ENCODE measurements at places on chromosomes 5 and 9. TPM values are rescaled to one million over a fixed set of nuclear protein-coding genes. Genes with fewer than 3 reads are reported as not detected.

GRCh38 chr5:9869616-9870288 is 239.6 kb upstream of the TAS2R1 start:
- no peak for DNase-seq

GRCh38 chr5:165201771-165202518 is 1696.5 kb downstream of the MAT2B start:
- DNase-seq = no peak

DNA sequence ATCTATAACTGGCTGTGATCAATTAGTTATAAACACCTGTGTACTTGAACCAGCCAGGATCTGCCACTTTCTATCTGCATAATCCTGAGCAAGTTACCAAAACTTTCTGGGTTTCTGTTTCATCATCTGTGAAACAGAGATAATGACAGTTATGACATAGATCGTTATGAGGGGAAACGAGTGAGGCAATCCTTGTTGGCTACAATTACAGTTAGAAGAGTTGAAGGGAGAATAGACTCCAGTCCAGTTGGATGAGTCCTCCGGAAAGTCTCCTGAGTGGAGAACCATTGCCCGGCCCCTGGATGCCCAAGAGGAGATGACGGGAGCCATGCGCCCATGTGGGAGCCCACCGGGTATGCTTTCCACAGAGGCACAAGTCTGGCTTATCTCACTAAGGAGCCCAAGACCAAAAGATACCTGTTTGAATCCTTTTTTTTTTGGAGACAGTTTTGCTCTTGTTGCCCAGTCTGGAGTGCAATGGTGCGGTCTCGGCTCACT is 4.5 kb downstream of the PDE6A start:
- DNase-seq = no peak

- DNase-seq = no peak
Measured at GRCh38 chr5:171315925-171316257, 6.8 kb downstream of the TLX3 start.

GRCh38 chr5:55904152-55904551 is 53.0 kb downstream of the IL31RA start:
- DNase-seq = no peak

- peak; percentile 66 for DNase-seq
Measured at GRCh38 chr9:134403682-134404301, 77.5 kb downstream of the RXRA start.

DNA sequence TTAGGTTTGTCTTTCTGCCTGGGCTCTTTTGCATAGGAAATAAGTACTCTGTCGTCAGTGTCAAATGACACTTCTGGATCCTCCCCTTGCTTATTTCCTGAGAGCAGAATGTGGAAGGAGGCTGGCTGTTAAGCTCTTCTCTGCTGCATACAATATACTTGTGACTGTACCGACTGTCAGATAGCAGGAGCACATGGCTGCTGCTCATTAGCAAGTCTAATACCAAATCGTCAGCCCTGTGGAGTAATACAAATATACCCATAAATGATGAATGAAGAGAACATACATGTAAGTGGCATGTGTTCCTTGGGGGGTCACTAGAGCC is at the start of gene GPR151:
TSS of gene GPR151 (minus strand) at position 40 of the 325 bp plus-strand sequence. CDS start 77 bp downstream, outside the sequence.
- no peak for DNase-seq

DNA sequence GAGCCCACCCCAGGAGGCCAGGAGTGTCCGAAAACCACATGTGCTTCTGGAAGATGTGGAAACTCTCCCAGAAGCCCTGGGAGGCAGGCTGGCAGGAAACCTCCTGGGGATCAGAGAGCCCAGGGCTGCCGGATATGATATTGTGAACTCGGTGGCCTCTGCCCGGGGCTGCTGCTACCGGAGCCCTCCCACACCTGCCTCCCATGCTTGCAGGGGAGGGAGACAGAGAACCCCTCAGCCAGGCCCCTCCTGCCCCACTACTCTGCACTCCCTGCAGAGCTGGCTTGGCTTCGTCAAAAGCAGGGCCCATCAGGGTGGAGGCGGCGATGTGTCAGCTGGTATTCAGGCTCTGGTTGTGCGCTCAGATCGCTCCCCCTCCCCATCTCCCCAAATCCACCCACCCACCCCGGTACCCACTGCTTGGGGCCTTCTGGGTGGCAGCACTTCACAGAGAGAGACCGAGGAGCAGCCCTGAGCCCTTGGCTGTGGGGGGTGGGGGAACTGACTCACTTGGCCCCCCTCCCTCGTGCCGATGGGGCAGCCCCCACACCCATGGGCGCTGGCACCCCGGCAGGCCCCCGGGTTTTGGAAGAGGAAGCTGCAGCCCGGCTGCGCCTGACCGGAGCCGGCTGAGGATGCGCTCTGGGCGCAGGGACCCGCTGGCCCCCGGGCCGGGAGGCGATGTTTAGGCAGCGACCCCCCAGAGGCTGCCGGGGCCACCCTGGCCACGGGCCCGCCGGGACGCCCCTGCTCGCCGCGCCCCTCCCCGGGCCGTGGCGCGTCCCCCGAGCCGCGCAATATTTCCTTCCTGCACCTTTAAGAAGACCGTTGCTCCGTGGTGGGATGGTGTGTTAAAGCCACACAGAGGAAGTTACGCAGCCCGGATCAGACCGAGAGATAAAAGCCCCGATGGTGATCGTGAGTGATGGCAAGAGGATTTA is 786 bp upstream of the NTNG2 start:
- peak; percentile 86 for DNase-seq

GRCh38 chr5:157460921-157461792 is 1.1 kb downstream of the NIPAL4 start:
- DNase-seq = no peak

GRCh38 chr5:20294696-20295095 is 306.7 kb upstream of the CDH18 start:
- no peak for DNase-seq

DNA sequence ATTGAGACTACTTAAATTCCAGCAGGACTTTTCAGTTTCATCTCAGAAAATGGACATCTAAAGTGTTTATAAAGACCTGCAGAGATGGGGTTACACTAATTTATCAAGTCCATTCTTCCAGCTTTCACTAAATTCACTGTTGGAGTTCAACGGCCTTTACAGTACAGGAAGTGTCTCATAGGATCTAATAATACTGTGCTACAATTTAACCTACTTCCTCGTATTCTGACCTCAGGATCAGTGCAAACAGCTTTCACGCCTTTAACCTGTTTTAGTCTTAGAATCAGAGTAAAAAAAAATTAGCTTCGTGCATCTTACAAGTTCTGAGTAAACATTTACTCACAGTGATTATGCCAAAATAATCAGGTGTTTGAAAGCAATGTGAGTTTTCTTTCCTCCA is 632.6 kb upstream of the DMAC1 start:
- DNase-seq = no peak

DNA sequence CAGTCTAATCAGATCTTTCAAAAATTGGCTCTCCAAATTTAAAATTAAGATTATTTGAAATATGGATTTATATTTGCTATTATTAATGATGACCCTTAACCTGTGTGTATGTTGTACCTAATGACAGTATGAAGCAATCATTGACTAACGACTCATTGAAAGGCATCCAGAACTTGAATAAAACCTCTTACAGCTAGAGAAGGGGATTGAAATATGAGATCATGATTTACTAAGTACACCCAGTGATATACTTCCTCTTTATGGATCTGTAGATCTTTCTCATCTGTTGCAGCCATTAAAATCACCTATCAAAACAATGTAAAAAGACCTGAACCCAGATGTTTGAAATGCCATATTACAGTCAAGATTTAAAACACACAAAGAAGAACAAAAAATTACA is 126.5 kb downstream of the RPS23 start:
- no peak for DNase-seq

- DNase-seq = no peak
Measured at GRCh38 chr5:10577371-10578292, 13.8 kb downstream of the ANKRD33B start.

- DNase-seq = no peak
Measured at GRCh38 chr5:100407053-100407452, 128.1 kb upstream of the FAM174A start.

DNA sequence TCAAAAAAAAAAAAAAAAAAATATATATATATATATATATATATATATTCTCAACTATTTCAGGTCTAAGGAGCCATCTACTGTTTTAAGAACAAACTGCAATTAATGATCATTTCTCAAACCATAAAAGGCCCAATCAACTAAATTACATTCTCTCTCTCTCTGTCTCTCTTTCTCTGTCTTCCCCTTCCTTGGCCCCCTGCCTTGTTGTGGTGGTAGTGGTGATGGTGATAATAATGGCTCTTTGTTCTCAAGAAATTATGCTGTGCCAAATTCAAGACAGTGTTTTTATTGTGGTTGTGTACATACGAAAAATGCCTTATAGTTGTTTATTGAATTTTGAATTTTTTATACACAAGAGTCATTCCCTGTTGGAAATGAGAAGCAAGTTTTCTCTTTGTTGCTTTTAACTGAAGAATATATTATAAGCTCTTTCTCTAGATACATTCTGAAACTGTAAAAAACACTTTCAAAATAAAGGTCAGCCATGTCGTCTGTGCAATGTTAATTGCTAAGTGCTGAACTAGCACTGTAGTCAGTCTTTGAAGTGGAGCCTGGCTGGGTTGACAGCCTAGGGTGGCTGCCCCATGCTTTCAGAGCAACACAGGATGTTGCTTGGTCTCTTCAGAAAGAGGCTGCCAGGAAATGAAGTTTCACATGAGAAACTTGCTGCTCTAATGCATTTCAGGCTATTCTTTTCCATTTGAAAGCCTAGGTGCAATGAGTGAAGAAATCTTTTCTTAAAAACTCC is 96.0 kb downstream of the HINT1 start:
- DNase-seq = peak; percentile 84

DNA sequence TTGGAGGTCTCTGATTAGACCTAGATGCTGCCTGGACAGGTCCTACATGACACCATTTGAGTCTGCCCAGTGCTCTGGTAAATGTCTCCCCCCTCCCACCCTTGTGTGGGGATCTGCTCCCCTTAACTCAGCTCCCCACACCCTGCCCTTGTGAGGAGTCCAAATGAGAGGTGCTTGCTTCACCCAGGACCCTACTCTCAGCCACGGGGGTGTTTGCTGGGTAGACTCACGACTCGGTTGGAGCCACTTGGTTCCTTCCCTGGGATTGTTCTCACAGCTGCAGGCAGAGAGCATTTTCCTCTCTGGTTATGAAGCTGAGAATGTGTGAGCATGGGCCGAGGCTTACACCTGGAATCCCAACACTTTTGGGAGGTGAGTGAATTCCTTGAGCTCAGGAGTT is 204.7 kb downstream of the CDK5RAP2 start:
- DNase-seq = no peak

DNA sequence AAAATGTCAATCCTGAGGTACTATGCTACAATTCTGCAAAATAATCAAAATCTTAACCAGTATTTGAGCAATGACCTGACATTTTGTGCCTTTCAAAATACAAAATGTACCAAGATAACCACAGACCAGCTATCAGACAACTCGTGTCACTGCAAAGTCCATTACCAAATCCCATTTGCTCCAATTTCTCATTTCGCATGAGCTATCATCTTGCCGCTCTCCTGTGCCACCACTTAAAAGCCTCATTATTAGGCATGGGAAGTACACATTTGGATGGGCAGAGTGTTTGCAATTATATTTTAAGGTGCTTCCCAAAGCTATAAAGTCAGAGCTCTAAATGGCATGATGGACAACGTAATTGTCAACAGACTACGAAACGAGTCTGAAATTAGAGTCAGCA is 205.2 kb downstream of the AGTPBP1 start:
- DNase-seq = no peak

DNA sequence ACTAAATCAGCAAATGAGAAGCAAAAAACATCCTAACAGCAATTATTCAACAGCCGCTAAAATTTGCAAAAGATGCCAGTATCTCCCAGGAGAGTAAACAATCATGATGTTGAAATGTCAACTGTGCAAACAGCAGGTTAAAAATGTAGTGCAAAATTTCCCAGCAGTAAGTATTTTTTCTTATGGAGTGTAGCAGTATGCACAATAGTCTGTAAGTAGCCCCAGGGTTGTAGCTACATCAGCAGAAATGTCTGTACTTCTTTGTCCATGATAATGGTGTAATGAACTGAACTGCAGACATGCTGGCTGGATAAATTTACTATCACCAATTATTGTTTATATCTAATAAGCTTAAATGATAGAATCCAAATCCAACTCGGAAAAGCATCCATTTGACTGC is 31.4 kb downstream of the GRIN3A start:
- no peak for DNase-seq

TEX48 gene
- total RNA-seq = not detected

PCDHGB1 gene
- not detected for total RNA-seq

PCDHB4 gene
- not detected for total RNA-seq

ESM1 gene
- 0.47 TPM for total RNA-seq

BNC2 gene
- total RNA-seq = not detected

GMCL2 gene
- not detected for total RNA-seq

RAI14 gene
- total RNA-seq = 2.3 TPM

ANGPTL2 gene
- not detected for total RNA-seq

PCDHAC2 gene
- not detected for total RNA-seq

LECT2 gene
- not detected for total RNA-seq

FGF10 gene
- total RNA-seq = not detected

ROPN1L gene
- total RNA-seq = not detected

ANKRD20A1 gene
- 1.5 TPM for total RNA-seq
